Epithelial cell of alveolus of lung (primary cell): ENCODE measurements at places on chromosomes 7 and 10. TPM values are rescaled to one million over a fixed set of nuclear protein-coding genes. Genes with fewer than 3 reads are reported as not detected.

Gene SRGN
- 60.0 and 221 TPM in 2 replicates for total RNA-seq

Gene HYAL4
- total RNA-seq: not detected in 2 replicates

Gene C10orf105
- total RNA-seq: not detected in 2 replicates

Gene IQCE
- 6.7 and 11.5 TPM in 2 replicates for total RNA-seq

Gene PLAC9
- total RNA-seq: 13.4 and 14.5 TPM in 2 replicates

Gene CPVL
- 1.7 TPM in 1 of 2 replicates, not detected in the other for total RNA-seq

Gene ZFYVE27
- total RNA-seq: 9.6 and 15.3 TPM in 2 replicates

Gene LIPM
- total RNA-seq: not detected in 2 replicates
